Sciatic nerve (tissue), 2 donors: ENCODE measurements at places on chromosomes 6 and 20. TPM values are rescaled to one million over a fixed set of nuclear protein-coding genes. Genes with fewer than 3 reads are reported as not detected.

Gene RNF182
- total RNA-seq, result 0.49 TPM

Gene BHLHE23
- total RNA-seq, result not detected

Gene EPHA7
- 2.6 TPM for total RNA-seq

Gene C20orf144
- total RNA-seq, result not detected

Gene LRRN4
- 0.36 TPM for total RNA-seq

Gene ANKRD66
- total RNA-seq, result not detected

Gene TBXT
- not detected for total RNA-seq

Gene ATXN1
- 70.0 TPM for total RNA-seq

Gene ZBP1
- total RNA-seq, result 0.49 TPM

Gene OR2B6
- not detected for total RNA-seq

Gene LCA5
- total RNA-seq, result 11.0 TPM

Gene MLN
- total RNA-seq, result not detected

Gene RSPO3
- 17.2 TPM for total RNA-seq

Gene RAB44
- total RNA-seq, result 0.27 TPM

Gene SIM1
- 0.04 TPM for total RNA-seq

Gene GPR63
- 0.49 TPM for total RNA-seq

Gene ADAM33
- total RNA-seq, result 117 TPM

Gene CCDC170
- total RNA-seq, result 4.5 TPM

Gene CALHM4
- not detected for total RNA-seq

Gene TAB2
- 98.8 TPM for total RNA-seq

Gene HLA-DRB5
- 56.6 TPM for total RNA-seq

Gene LTA
- total RNA-seq, result 0.27 TPM

Gene IRF4
- total RNA-seq, result 4.7 TPM

Gene CD93
- 81.0 TPM for total RNA-seq

Gene OPRL1
- total RNA-seq, result 1.0 TPM

Gene NKX2-4
- not detected for total RNA-seq

Gene FLRT3
- total RNA-seq, result 29.3 TPM

Gene OVOL2
- total RNA-seq, result not detected

Gene SDHAF4
- 8.6 TPM for total RNA-seq

Gene FAM217A
- not detected for total RNA-seq

Gene TMEM14B
- 58.9 TPM for total RNA-seq

Gene SMLR1
- not detected for total RNA-seq

Gene ZNF391
- 7.1 TPM for total RNA-seq

Gene SEL1L2
- not detected for total RNA-seq

Gene ENPP5
- total RNA-seq, result 1.9 TPM

Gene NFATC2
- 11.0 TPM for total RNA-seq

Gene DACT2
- 1.9 TPM for total RNA-seq

Gene MAS1
- not detected for total RNA-seq

Gene RTN4IP1
- total RNA-seq, result 5.5 TPM
